Stimulated activated CD8-positive, alpha-beta memory T cell treated with anti-CD3 and anti-CD28 coated beads, Interleukin-15, amount 100 ng/mL, for 4 hours (primary cell): ENCODE measurements at places on chromosomes 12 and 14.

DNA sequence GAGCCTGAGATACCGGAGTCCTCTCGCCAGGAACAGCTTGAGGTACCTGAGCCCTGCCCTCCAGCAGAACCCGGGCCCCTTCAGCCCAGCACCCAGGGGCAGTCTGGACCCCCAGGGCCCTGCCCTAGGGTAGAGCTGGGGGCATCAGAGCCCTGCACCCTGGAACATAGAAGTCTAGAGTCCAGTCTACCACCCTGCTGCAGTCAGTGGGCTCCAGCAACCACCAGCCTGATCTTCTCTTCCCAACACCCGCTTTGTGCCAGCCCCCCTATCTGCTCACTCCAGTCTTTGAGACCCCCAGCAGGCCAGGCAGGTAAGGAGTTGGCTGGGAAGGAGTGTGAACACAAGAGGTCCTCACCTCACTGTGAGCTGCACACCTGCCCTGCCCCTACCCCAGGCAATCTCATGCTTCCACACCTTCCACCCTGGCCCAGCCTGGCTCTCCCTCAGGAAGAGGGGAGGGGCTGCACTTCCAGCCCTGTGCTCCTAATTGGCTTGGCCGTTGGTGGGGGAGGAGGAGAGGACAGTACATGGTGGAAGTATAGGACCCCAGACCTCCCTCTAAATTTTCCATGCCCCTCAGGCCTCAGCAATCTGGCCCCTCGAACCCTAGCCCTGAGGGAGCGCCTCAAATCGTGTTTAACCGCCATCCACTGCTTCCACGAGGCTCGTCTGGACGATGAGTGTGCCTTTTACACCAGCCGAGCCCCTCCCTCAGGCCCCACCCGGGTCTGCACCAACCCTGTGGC, 6.2 kb downstream of the C1QL4 start:
- DNase-seq: no peak

- no peak for DNase-seq
Observed at GRCh38 chr12:31363416-31363809, 37.5 kb upstream of the SINHCAF start.

DNA sequence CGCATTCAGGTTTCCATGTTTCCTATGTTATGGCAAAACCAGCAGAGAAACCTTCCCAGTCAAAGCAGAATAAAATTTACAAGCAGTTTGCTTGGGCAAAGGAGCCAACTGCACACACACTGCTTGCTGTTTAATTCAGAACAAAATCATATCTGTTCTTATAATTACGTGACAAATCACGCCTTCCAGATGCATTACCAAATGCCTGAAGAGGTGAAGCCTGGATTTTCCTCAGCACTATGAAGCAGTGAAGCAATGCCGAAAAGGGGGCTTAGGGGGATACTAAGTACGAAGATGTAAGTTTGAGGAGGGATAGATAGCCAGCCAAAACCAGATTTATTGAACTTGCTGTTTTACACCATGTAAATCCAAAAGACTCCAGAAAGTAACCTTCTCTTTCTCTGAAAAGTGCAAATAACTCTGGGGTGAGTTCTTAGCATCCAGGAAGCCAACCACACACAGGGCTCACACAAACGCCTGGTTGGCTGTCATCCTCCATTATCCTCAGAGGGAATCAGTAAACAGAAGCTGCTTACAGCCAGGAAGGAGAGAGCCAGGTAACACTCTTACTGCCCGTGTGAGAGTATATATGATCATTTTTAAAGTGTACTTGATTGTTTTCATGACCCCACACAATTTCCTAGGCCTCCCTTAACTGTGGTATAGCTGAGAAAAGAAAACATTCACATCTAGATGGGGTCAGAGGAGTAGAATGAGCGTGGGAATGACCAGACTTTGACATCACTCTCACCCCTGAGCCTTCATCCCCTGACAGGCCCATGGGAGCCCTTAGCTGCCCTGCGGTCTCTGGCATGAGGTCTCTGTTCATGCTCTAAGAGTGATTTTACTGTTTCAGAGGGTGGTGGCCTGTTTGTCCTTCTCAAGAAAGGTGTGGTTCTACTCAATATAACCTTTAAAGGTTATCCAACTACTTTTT, 442.5 kb downstream of the EGLN3 start:
- no peak for DNase-seq

GRCh38 chr14:70884595-70885342, 22.5 kb upstream of the PCNX1 start:
- no peak for DNase-seq

DNA sequence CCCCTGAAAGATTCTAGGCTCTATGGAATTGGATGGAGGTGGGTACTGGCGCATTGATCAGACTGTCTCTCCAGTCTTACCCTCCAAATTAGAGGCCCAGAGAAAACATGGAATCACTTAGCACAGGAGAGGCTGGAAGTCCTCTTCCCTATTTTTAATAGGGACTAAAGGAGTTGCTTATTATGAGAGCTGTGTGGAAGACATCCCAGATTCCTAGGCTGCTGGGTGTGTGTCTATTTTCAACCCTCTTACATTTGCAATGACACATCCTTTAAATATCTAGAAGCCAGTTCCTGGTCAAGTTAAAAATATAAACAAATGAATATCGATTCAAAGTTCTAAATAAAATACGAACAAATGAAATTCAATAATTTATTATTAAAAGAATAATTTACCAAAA, 58.3 kb upstream of the ARID2 start:
- no peak for DNase-seq
